ENCODE measurements at places on chromosomes 16 and 17. TPM values are rescaled to one million over a fixed set of nuclear protein-coding genes. Genes with fewer than 3 reads are reported as not detected.

The HOXB13 gene
- 1.6 TPM for total RNA-seq

The RAD51C gene
- 13.8 TPM for total RNA-seq

The NACA2 gene
- not detected for total RNA-seq

The YBX2 gene
- total RNA-seq: not detected

The RPA1 gene
- 21.6 TPM for total RNA-seq

The MYH11 gene
- total RNA-seq: under 0.01 TPM

The CLEC18A gene
- 0.66 TPM for total RNA-seq

The ETV4 gene
- 26.1 TPM for total RNA-seq

The CCL17 gene
- not detected for total RNA-seq

The TBC1D3E gene
- not detected for total RNA-seq

The MMP25 gene
- total RNA-seq: not detected

The KRTAP16-1 gene
- not detected for total RNA-seq
